Left lung (tissue), 14 donors: ENCODE measurements at places on chromosomes 6 and 20.

DNA sequence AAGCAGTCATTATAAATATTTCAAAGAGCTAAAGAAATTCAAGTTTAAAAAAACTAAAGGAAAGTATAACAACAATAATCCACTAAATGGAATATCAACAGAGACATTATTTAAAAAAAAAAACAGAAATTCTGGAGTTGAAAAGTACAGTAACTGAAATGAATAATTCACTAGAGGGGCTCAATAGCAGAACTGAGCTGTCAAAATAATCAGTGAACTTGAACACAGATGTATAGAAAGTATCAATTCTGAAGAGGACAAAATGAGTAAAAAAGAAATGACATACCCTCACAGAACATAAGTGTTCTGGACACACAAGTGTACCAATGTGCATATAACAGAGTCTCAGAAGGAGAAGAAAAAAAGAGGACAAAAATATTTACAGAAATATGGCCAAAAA lies 191.6 kb upstream of the RUNX2 start:
- DNase-seq, result no peak

DNA sequence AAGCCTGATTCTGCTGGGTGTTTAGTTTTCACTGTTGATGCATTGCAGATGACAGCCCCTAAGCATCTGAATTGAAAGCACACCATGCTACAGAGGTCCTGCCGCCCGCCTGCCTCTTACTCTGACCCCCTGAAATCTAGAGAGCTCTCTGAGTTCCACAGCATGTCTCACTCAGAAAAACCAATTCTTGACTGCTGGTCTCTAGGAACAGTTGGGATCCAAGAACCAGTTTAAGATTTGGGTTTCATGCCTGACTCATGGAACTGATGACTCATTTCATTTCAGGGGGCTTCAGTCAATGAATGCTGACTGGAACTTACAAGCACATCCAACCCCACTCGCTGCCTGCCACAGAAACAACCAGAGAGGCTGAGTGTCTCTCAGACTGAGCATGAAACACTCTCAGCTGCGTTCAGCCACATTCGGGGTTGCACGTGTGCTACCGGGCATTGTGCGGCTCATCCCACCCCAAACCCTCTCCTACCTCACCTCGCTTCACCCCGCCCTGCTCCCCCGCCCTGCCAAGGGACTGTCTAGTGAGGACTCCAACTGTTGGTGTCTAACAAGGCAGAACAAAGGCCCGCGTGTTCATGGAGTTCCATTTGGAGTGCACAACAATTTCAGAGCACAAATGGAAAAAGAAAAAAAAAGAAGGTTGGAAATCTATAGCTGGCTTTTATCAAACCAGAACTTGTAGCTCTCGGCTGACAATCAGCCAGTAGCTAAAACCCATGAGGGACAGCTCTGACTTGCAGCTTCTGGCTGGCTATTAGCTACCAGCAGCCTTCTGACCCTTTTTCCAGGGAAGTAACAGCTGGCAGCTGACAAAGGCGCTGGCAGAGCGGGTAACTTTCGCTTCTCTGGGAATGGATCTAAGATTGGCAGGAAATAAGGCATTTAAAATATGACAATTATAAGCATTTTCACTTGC lies 20.0 kb upstream of the TRAF3IP2 start:
- peak; percentile 60 for DNase-seq

DNA sequence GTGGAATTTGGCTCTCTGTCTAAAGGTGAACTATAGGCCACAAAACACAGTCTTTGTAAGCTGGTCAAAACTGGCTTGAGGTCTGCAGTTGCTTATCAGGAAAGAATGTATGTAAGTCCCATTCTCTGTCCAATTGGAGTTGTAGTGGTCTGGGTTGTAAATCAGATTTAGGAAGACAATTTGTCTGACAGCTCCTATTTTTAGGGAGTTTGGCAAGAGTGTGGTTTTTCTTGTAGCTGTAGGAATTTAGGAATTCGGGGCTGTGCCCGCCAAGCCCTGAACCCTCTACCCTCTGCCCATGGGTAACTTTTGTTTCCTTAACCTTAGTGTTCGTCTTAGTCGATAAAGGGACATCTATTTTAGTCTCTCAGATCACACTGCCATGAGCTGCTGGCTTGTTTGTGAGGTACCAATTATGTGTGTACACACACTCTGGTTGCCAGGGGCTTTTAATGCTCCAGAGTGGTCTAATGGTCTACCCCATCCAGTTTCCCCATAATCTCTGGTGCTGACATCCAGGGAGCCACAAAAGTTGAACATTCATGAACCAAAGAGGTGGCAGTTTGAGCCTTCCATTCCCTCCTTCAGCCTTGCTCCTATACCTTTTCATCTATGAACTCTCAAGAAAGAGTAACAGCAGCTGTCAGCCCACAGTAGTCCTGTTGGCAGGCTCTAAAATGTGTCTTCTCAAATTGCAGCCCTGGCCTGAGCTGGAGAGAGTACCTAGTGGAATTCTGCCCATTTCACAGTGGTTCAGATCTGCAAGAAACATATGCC lies 93.0 kb downstream of the ANKRD6 start:
- DNase-seq, result no peak

GRCh38 chr6:32792901-32793435 lies 23.8 kb downstream of the HLA-DOB start:
- DNase-seq, result no peak

GRCh38 chr6:113960795-113961194 lies 10.2 kb downstream of the HDAC2 start:
- no peak for DNase-seq

DNA sequence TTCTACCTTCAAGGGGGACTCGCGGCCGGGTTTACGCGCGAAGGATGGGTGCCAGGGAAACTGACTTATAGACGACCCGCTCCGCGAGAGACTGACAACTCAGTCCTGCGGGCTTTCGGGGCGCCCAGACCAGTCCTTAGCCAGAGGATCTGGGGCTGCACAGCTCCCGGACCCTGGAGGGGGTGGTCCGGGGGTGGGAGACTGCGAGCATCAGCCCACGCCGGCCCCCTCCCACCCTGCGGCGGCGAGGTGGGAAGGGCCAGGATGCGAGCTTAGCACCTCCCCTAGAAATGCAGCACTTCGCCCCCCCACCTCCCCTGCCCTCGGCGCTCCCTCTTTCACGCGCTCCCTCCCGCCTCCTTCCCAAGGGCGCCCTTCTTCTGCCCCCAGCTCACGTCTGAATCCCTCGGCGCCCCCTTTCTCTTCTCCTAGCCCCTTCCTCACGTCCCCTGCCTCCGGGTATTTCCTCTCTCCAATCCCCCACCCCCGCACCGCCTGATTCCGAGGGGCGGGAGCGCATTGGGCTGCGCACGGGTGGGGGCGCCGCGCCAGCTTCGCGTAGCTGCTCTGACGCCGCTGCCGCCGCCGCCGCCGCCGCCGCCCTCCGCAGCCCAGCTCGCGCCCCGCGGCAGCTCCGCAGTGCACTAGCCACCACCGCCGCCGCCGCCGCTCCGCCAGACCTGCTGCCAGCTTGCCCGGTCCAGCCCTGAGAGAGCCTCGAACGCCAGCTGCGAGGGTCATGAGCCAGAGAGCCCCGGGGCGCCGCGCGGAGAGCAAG lies at the start of gene SLC32A1:
SLC32A1 (plus strand) TSS at position 639 of the 778 bp plus-strand sequence. CDS start 239 bp downstream, outside the sequence.
- DNase-seq, result no peak

DNA sequence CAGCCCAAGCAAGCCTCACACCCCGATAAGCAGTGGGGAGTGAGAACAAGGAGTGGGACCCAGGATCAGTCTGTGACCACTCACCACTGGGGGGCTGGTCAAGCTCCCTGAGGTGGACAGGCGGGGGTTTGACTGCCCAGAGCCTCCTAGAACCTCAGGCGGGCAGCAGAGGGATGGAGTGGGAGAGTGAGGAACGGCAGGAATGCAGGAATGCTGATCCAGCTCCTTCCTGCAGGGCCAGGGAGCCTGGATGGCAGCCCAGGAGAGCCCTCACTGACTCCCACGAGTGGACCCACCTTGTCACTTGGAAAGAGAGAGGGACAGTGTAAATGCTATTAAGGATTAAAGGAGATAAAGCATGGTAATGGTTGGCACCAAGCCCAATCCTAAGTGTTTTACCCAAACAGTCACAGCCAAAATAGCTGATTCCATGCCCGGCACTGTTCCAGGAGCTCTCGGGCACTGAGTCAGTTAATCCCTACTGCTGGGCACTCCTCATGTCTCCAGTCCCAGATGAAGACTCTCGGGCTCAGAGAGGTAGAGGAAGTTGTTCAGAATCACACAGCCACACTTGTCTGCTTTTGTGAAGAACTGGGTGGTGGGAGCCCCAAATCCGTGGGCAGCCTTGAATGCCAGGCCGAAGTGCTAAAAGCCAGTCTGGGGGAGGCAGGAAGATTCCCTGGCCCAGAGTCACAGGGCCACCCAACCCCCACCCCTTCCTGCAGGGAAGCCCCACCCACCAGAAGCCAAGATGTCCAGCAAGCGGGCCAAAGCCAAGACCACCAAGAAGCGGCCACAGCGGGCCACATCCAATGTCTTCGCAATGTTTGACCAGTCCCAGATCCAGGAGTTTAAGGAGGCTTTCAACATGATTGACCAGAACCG lies 3.1 kb downstream of the MYL9 start:
- DNase-seq, result no peak

DNA sequence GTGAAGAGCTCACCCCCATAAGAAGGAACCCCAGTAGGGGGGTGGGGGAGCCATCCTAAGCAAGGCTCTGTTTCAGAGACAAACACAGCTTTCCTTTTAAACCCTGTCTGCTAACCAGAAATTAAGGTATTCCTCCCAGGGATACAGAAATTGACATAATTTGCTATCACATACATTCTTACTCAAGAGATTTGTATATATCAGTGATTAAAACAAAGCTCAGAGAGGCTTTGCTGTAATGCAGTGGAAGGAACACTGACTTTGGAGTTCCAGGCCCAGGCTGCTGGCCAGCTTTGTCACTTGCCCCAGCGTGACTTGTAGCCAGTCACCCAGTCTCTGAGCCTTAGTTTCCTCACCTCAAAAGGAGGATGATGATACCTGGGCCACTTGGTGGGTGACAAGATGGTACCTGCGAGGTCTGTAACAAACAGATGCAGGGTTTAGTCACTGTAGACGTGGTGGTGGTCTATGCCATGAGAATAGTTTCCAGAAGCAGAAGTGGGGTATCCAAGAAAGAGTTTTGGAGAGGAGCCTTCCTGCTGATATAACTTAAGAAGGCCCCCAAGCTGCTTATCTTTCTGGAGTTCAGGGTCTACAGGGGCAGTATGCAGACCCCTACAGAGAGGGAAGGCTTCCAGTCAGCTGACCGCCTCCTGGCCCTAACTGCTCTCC lies 3.2 kb upstream of the FOXF2 start:
- peak; percentile 13 for DNase-seq

DNA sequence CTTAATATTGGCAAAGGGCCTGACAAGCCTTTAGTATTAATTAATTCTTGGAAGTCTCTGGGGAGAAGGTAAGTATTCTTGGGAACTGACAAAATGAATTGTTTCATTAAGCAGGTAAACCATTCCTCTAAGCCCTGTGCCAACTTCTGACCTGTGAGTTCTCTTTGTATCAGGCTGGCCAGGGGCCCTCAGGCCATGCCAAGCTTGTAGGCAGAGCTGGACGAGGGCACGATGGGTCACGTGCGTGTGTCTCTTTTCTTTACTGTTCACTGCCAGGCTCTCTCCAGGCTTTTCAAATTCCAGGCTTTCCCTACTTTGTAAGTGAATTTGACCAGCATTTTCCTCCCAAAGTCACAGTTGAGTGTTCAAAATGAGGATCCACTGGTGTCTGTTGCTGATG lies 112.4 kb downstream of the NRN1 start:
- DNase-seq, result no peak
